Activated naive CD8-positive, alpha-beta T cell treated with anti-CD3 and anti-CD28 coated beads, Interleukin-2, amount 50 U/mL, for 16 hours (primary cell): ENCODE measurements at places on chromosomes 11 and 22.

DNA sequence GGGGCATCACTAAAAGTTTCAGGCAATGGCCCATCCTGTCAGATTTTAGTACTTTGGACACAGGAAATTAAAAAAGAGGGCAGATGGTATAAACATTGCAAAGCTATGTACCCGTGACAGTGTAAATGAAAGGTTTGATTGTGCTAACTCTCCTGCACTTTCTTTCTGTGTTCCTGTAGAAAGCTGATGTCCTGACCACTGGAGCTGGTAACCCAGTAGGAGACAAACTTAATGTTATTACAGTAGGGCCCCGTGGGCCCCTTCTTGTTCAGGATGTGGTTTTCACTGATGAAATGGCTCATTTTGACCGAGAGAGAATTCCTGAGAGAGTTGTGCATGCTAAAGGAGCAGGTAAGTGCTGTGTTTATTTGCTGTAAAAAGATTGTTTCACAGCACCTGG lies 10.3 kb downstream of the CAT start:
- no peak for DNase-seq

- DNase-seq: no peak
Measured at GRCh38 chr11:128726458-128727139, 32.7 kb downstream of the FLI1 start.

- DNase-seq: no peak
Measured at GRCh38 chr11:68988491-68988890, 7.7 kb upstream of the MRGPRD start.

DNA sequence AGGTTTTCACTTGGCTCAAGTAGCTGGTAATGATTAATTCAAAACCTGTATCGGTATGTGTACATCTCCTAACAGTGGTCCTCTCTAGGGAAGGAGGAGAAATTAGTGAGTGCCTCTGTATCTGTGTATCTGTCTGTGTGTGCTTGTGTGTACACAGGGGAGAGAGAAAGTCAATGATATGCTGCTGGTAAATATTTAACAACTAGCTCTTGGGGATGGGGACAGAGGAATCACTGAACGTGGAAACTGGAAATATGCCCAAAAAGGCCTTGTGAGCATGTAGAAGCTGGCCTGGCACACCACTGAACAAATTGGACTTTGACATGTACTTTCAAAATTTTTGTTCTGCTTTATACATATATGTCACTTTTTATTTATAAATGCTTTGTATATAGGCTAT lies 214.0 kb upstream of the SYN3 start:
- no peak for DNase-seq

GRCh38 chr11:15309296-15309695 lies 194.6 kb downstream of the INSC start:
- no peak for DNase-seq

DNA sequence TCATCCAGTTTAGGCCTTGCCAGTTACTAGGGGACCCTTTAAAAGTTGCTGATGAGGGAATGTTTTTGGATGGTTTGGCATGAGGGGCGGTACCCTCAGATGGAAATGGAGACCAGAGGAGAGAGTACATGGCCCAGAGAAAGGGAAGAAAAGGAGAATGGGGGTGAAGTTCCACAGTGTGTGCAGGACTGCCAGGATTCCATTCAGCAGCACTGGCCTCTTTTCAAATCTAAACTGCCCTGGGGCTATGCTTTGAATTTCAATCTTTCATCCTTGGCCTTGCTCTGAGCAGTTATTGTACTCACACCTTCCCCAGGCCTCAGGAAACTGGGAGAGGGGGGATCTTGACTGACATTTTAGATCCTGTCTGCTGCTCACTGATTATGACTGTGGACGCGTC lies 3.0 kb downstream of the SLC3A2 start:
- no peak for DNase-seq

GRCh38 chr11:42524534-42525227 lies 787.1 kb upstream of the API5 start:
- no peak for DNase-seq

GRCh38 chr11:5065027-5065426 lies 4.3 kb upstream of the OR52E1 start:
- no peak for DNase-seq
